NCI-H510A treated with DMSO at 0.1 percent for 48 hours (cell line): ENCODE measurements at places on chromosomes 12 and 14.

DNA sequence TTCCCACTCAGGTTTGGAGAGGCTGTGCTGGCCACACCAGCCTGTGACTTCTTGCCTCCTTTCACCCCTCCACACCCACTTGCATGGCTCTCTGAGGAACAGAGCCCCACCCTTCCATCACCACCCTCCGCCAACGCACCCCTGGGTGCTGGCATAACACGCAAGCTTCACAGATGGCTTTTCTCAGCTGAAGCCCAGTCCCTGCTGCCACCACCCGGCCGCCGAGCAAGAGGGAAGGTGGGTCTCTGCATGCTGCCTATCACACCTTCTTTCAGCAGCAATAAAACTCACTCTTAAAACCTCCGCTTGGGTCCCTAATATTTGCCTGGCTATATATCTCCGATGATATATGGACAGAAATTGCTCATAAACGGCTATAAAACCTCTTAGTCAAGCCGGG, 41.6 kb downstream of the SMUG1 start:
- DNase-seq: no peak

DNA sequence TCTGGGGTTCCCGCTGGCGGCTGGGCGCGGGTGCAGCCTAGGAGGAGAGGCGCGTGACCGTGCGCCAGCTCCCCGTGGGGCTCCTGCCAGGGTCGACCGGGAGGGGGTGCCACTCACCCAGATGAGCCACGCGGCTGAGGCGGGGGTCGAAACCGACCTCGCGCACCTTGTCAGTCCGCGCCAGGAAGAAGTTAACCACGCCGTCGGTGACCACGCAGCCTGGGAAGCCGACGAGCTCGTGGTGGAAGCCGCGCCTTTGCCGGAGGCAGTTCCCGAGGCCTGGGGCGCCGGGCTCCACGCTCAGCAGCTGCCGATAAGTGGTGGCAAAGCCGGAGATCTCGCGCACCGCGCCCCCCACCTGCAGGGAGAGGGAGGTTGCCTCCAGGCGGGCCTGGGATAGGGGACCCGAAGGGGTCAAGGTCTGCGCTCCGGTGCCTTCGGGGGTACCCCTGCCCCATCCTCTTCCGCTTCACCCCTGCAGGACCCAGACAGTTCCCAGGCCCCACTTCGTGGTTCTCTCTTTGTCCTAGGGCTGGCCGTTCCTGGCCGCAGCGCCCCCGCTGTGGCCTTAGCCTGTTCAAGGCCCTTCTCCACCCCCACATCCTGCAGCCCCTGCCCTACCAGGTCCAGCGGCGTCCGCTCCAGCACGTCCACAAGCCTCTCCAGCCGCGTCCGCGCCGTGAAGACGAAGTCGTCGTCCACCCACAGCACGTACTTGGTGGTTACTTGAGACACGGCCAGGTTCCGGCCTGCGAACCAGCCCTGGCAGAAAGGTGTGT, 5.3 kb downstream of the B4GALNT1 start:
- no peak for DNase-seq

GRCh38 chr12:30026621-30027234, 243.0 kb upstream of the TMTC1 start:
- no peak for DNase-seq

DNA sequence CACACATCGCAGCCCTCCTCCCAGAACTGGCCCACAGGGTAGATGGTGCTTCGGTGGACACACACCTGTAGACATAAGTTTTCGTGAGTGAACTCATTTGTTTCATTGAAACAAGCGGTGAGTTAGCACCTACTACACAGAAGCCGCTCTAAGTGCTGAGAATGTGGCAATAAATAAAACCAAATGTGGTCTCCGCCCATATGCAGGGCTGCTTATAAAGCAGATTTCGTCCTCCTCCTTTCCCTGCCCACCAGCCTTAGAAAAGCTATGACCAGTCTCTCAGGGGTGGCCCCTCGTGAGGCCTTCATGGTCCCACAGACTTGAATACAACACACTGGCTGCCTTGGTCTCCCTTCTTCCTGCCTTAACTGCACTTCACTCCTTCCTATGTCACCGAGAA, 31.1 kb upstream of the ANO2 start:
- DNase-seq: no peak
